Neural progenitor cell (in vitro differentiated cells): ENCODE measurements at places on chromosomes 7 and 10.

- no peak for DNase-seq
Observed at GRCh38 chr10:23951841-23952240, 257.1 kb upstream of the KIAA1217 start.

- DNase-seq = no peak
Observed at GRCh38 chr10:79152423-79152817, 83.7 kb downstream of the ZMIZ1 start.

DNA sequence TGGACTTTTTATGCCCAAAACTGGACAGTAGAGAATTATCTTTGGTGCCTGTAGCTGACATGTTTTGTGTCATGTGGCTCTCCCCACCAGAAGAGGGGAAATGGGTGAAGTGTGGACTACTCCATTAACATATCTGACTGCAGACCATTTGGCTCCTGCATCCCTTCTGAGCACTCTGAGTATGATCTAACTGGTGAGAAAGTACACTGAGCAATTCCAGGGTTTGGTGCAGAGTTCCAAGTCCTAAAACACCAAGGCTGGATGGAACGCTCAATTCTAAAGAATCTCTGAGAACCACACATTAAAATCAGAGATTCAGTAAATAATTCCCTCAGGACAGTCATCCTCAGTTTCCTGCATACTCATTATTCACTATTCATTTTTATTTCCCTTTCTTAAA is 22.8 kb upstream of the OSBPL3 start:
- DNase-seq = no peak

GRCh38 chr7:30330134-30331111 is 46.0 kb downstream of the ZNRF2 start:
- no peak for DNase-seq

DNA sequence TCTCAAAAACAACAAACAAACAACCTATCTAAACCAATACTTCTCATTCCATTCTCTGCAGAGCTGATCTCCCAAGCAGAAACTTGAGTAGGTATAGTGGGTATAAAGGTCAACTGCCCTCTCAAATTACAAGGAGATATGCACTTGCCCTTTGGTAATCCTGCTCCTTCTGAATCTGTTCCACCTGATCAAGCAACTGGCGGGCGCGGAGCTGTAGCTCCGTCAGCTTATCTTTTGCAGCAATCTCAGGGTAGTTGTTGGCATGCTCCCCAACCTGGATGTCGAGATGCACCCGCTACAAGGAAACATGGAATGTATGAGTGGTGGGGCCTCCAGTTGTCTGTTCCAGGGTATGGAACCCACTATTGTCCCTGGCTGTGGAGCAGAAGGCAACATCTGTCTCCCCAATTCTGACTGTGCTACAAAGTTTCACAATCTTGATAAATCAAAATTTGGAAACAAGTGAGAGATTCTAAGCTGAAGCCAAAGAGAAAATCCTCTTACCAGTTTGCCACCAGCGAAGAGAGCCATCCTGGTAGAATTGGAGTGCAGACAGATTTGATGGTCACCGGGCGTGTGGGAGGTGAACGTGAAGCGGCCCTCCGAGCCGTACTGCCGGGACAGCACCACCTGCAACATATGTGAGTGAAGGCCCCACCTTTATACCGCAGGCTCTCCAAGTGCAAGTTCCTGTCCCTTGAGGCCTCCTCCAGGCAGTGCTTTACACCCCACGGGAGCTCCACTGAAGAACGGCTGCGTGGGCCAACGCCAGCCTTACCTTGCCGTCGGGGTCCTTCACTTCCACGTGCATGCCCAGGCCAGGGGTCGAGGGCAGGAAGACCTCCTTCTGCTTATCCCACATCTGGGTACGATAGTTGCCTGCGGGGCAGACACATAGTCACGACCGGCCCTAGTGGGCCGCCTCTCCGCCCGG is 819 bp downstream of the TMED4 start:
- no peak for DNase-seq

DNA sequence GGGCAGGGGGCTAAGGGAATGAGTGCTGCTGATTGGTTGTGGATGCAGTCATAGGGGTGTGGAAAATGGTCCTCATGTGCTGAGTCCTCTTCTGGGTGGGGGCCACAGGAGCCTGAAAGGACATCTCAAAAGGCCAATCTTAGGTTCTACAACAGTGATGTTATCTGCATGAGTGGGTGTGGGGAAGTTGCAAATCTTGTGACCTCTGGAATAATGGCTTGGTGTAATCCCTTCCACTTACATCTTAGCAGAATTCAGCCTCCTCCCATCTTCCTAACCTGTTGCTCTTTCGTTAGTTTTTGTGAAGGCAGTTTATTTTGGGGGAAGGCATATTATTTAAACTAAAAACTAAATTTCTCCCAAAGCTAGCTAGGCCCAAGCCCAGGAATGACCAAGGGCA is 42.0 kb upstream of the OIT3 start:
- no peak for DNase-seq

DNA sequence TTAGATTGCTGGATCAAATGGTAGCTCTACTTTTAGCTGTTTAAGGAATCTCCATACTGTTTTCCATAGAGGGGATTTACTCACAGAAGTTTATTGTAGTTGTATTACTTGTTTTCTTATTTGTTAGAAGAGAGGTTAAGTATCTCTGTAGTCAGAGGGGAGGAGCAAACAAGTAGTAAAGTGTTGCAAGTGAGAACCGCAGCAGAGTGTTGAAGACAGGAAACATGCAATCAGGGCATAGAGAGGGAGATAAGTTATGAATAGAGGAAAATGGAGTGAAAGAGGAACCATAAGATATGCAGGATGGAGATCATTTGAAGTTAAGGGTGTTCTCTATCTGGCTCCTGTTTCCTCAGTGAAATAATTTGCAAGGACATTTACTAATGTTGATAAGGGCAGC is 331.4 kb upstream of the TMEM229A start:
- DNase-seq = no peak

GRCh38 chr10:121113385-121113696 is 262.2 kb downstream of the WDR11 start:
- no peak for DNase-seq
